ENCODE measurements at places on chromosomes 5 and 9.

- no peak for DNase-seq
Observed at GRCh38 chr5:10519729-10520128, 44.1 kb upstream of the ANKRD33B start.

- DNase-seq, result peak; percentile 30
Observed at GRCh38 chr9:12785260-12785770, 10.5 kb downstream of the LURAP1L start.

- peak; percentile 24 for DNase-seq
Observed at GRCh38 chr5:126062398-126063221, 360.6 kb upstream of the GRAMD2B start.

DNA sequence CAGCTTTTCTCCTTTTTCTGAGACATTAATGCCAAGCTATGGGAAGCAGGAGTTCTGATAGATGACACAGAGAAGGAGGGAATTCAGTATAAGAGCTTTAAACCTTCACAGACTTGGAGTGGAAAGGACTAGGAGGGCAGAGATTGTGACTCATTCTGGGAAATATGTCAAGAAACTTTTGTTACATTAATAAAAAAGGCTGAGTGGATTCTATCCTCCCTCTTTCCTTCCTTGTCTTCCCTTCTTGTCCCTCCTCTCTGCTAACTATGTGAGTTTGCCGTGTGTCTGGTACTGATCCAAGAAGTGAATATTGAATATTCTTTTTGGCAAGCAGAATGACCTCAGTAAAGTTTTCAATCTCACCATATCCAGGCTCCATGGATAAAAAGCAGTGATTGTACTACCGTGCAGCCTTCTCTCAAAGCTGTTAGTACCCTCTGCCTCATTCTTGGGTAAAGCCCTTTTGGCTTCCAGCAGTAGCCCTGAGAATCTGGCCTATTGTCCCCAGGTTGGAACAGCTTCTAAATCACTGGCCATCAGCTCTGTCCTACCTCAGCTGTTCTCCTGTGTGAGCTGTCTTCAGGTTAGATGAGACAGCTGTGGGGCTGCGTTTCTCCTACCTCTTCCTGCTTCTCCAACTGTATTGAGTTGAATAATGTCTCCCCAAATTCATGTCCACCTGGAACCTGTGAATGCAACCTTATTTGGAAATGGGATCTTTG is 73.9 kb downstream of the ATG10 start:
- no peak for DNase-seq

GRCh38 chr9:34085581-34086500 is 37.2 kb upstream of the UBAP2 start:
- no peak for DNase-seq

GRCh38 chr5:181054138-181054537 is 14.1 kb downstream of the BTNL9 start:
- DNase-seq, result no peak

- DNase-seq, result peak; percentile 27
Observed at GRCh38 chr5:141001844-141002604, 35.7 kb downstream of the PCDHAC2 start.

GRCh38 chr5:118236108-118236849 is 752.1 kb downstream of the DTWD2 start:
- no peak for DNase-seq

GRCh38 chr5:74041913-74042312 is 415.9 kb downstream of the ARHGEF28 start:
- no peak for DNase-seq

DNA sequence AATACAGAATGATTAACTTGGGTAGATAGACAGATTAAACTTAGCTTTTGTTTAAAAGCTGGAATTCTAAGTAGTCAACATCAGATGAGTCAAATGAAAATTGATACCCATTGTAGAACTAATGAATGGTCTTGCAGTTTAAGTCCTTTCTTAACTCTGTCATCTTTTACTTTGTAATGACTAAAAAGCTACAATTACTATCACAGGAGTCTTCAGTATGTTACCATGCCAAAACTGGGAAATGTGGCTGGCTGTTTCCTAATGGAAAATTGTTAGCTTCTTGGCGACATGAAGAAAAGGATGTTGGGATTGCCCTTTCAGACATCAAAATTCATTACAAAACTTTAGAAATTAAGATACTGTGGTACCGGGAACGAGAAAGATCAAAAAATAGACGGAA is 20.2 kb upstream of the ANXA1 start:
- DNase-seq, result no peak

GRCh38 chr9:68974901-68975300 is 39.0 kb downstream of the PRKACG start:
- no peak for DNase-seq

GRCh38 chr5:87997662-87998061 is 271.0 kb downstream of the TMEM161B start:
- DNase-seq, result no peak
